Prostate gland (tissue), 2 donors: ENCODE measurements at places on chromosomes 4 and X. TPM values are rescaled to one million over a fixed set of nuclear protein-coding genes. Genes with fewer than 3 reads are reported as not detected.

GRCh38 chr4:169051761-169052593, 41.9 kb upstream of the CBR4 start:
- DNase-seq: no peak

DNA sequence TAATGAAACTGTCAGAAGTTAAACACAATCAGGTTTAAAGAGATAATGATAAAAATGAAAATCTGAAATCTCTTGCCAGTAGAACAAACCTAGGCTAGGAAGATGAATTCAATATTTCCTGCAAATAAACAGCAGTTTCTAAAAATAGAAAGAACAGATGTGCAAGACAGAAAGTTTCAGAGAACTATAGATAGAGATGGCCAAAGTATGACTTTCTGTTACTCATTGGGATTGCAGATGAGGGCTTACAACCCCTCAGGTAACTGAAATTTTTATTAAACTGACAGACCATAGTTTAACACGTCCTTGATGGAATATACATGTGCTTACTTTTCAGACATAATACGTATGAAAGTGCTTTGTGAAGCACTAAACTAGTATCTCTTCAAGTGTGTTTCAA, 82.3 kb upstream of the PPARGC1A start:
- DNase-seq: no peak

DNA sequence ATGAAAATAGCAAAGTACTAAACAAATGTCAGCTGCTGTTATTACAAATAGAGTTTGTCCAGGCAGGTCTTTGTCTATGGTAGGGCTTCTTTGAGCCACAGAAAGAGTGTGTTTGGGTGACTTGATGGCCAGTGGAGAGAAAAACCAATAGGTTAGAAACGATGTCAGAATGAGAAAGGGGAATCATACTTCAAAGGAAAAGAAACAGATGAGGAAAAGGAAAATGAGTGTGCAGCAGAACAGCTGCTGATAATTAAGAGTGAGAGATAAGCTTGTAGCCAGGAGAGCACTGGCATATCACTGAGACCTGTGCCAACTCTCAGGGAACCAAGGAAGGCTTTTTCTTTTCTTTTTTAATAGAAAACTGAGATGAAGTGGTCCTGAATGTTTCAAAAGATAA, 257.2 kb downstream of the ARHGAP24 start:
- DNase-seq: no peak

GRCh38 chr4:158172261-158173258, at the start of gene GASK1B:
Gene GASK1B (minus strand): TSS chr4:158173025. CDS start chr4:158171375, 1,650 bp downstream.
- peak; percentile 20 for DNase-seq

DNA sequence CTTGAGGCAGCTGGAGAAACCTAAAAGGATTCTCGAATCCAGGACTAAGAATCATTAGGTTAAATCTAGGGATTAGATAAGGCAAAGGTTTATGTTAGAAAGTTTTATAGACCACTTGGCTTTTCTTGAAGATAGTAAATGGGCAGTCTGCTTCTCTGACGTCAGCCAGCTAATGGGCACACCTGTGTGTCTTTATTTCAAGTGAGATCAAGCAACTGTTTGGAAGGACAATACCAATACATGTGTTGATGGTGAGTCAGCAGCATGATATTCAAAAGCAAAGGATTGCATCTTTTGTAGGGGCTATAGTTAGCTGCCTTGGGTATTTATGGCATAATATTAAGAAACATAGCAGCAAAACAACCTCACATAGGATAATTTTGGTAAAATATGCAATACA, 46.5 kb upstream of the GRPR start:
- DNase-seq: no peak

GRCh38 chrX:48497871-48498270, 10.9 kb upstream of the PORCN start:
- no peak for DNase-seq

GRCh38 chr4:4753643-4754042, 105.8 kb upstream of the MSX1 start:
- no peak for DNase-seq

- no peak for DNase-seq
These were observed 16.2 kb upstream of the CA5B start for GRCh38 chrX:15721911-15722310.

Gene SPANXN3
- total RNA-seq: 2.4 TPM

Gene PPP1R2C
- 6.6 TPM for total RNA-seq

- DNase-seq: no peak
These were observed 248.9 kb downstream of the HS3ST1 start for GRCh38 chr4:11179796-11180195.

Gene USP17L26
- not detected for total RNA-seq

Gene LEF1
- total RNA-seq: 26.8 TPM

Gene AFP
- total RNA-seq: 0.45 TPM

GRCh38 chrX:74291577-74291963, 12.4 kb upstream of the ZCCHC13 start:
- no peak for DNase-seq

GRCh38 chr4:42543762-42544161, 113.1 kb downstream of the ATP8A1 start:
- no peak for DNase-seq

Gene F8A2
- total RNA-seq: 15.2 TPM
